ENCODE measurements at places on chromosomes 11 and 22.

- DNase-seq: no peak
Measured at GRCh38 chr11:70541699-70542098, 143.4 kb downstream of the CTTN start.

DNA sequence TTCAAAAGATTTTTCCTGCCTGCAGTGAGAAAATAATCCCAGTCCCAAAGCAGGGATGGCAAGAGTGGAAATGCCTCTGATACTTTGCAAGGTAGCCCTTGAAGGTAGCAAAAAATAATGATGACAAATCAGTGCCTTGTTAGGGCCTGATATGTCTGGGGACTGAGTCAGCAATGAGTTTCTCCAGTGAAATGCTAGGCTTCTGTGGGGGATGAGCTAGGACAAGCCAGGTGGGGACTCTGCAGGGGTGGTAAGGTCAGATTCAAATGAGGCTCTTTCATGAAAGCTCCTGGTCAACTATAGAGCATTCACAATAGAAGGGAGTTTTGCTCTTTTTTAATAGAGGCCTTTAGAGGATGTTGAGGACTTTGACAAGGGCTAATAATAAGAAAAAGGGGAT is 77.7 kb downstream of the ME3 start:
- no peak for DNase-seq

- DNase-seq: no peak
Measured at GRCh38 chr22:47281126-47282106, 519.0 kb downstream of the TBC1D22A start.

- no peak for DNase-seq
Measured at GRCh38 chr22:17949642-17950473, 74.5 kb downstream of the MICAL3 start.

GRCh38 chr22:19109198-19110063 is 12.8 kb downstream of the DGCR2 start:
- peak; percentile 46 for DNase-seq

- DNase-seq: no peak
Measured at GRCh38 chr11:27573024-27573423, 66.5 kb upstream of the LIN7C start.

DNA sequence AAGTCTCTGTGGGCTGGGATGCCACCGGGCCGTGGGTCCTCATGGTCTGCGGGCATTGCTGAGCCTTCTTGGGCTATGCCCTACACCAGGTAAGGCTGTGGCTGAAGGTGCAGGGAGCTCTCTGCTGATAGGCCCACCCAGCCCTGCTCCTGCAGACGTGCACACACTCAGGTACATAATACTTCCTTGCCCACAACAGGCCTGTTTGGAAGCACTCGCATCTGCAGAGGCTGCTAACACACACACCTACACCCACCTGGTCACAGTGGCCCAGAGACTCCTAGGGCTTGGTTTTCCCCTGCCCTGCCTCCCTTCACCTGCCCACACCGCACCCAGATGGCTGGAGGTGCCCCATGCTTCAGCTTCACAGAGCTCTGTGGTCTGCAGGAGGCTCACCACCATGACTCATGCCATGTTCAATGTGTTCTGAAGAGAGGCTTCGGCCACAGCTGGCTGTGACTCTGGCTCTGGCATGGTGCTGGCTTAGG is 72.8 kb upstream of the KCNQ1OT1 start:
- DNase-seq: no peak

DNA sequence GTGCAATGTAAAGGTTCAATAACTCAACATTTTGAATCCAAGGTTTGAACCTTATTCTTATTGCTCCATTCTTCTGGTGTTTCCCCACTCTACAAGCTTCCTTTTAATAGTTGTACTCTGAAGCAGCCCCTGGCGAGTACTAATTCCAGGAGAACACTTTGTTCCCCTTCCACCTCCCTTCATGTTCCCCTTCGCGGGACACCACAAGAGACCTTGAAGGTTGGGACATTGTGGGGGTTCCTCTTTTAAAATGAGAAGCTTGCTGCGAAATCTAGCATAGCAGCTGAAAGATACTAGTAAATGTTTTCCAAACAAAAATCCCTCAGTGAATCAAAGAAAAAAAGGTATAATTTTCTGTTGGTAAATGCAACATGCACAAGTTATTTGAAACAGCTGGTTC is 626.3 kb upstream of the LRRC4C start:
- no peak for DNase-seq

- DNase-seq: no peak
Measured at GRCh38 chr11:15687342-15687741, 572.6 kb downstream of the INSC start.

- no peak for DNase-seq
Measured at GRCh38 chr11:121037016-121037415, 13.1 kb downstream of the TBCEL start.

DNA sequence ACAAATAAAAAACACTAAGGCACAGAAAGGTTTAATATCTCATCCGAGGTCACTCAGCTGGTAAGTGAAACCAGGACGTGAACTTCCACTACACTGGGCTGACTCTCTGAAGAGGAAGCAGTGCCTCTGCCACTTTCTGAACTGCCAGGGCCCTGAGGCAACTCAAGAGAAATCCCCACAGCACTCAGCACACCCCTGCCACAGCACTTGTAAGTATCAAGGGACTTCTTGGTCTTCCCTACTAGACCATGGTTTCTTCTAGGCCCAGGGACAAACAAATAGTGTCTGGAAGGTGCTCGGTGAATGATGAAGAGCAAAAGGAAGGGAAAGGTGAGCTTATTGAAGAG is 49.7 kb downstream of the RPL27A start:
- DNase-seq: no peak

DNA sequence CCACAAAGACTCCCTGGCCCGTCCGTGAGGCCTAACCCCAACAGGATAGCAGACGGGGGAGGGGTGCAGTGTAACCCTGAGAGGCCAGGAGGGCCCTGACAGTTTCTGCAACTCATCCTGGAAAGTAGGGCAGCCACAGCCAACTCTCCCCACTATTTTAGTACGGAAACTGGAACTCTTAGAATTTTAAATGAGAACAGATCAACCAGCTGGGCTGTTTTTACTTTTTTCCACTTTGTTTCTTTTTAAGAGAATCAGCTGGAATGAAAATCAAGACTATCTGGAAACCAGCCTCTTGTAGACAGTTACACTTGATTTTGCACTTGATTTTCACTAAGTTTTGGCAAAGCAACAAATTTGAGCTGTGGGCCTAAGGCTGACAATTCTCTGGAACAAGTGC is 42.7 kb upstream of the NRIP3 start:
- DNase-seq: no peak

GRCh38 chr22:40008726-40009291 is 14.1 kb downstream of the FAM83F start:
- DNase-seq: no peak

- no peak for DNase-seq
Measured at GRCh38 chr11:9905501-9905951, 241.6 kb downstream of the SWAP70 start.

DNA sequence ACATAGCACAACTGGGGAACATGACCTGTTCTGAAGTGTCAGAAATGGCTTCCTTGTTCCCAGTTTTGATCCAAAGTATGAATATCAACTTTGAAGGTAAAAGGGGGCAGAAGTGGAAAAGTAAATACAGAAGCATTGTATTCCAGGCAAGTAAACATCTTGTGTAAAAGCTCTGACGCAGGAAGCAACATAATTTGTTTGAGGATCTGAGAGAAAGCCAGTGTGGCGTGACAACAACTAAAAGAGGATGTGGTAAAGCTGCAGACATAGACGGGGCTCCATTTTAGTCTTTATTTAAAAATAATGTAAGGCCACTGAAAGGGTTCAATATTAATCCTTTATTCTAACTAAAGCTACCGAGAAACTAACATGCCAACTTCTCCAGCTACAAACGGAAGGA is 310.2 kb downstream of the DLG2 start:
- DNase-seq: no peak

DNA sequence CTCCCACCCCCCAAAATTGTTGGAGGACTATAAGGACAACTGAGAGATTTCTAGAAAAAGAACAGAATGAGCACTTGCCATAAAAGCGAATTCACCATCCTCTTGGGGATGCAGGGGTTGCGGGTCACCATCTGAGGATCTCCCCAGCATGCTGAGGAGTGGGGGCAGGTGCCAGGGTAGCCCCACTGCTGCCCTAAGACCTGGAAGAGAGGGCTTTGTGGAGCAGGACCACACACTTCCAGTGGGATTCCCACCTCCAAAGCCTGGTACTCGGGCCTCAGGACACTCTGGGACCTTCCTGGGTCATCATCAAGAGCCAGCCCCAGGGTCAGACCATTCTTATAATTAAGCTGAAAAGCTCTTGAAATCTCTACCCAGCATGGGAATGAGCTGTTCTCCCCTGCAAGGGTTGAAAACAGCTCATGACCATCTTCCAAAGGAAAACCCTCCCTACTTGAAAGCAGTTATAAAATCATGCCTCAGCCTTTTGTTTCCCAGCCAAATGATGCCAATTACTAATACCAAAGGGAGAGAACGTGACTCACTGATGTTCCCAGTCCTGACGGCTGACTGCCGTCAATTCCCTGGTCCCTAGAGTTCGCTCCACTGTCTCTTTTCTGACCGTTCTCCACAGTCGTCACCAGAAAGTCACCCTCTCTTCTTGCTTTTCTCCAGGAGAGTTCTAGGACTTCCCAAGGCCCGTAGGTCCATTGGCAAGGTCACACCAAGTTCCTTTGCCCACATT is 76.8 kb upstream of the CREB3L1 start:
- DNase-seq: no peak

- no peak for DNase-seq
Measured at GRCh38 chr22:34579519-34579918, 486.4 kb upstream of the ISX start.

- DNase-seq: no peak
Measured at GRCh38 chr22:45664136-45664646, 7.4 kb upstream of the ATXN10 start.

DNA sequence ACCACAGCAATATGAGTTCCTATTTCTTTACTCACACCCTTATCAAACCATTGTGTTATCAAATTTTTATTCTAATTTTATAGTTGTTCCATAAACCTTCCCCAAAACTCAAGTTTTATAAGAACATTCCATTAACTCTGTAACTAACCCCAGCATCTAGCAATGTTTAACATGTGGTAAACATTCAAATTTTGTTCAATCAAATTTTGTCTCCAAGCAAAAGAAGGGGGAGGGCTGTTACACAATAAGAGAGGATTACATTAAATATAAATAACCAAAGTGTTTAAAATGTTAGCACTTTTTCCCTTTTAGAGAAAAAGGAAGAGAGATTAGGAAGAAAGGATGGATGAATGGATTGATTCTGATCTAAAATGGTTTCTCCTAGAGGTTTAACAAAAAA is 20.5 kb downstream of the RBFOX2 start:
- DNase-seq: no peak

DNA sequence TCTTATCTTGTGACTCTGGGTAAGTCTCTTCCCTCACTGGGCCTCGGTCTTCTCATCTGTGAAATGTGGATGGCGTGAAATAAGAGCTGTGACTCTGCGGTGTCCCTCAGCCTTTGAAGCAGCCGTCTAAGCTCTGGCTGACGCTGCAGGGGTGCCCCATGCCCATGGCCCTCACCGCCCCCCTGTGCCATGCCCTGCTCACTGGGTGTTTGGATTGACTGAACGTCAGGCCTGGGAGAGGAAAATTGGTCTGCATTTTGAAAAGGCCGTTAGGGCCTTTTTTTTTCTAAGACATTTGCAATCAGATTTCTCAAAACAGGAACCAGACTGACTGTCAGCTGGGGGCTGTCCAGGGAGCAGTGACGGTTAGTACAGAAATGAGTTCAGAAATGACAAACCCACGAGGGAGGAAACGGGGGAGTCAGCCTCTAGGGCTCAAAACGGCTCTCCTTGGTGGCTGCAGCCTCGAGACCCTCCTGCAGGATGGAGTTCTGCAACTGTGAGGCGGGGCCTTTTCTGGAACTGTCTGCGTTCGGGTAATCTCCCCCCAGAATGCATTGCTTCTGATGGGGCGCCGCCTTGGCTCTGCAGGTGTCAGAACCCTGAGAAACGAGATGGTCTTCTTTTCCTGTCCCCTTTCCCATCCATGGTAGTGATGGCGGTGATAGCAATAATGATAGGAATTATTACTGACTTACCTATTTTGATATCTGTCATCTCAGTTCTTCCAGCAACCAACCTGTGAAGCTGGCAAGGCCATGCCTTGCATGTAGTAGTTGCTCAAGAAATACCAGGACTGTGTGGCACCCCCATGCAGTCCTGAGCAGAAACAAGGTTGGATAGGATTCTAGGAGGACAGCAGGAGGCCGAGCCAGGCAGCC is 2.0 kb downstream of the GRK2 start:
- DNase-seq: peak; percentile 56

- no peak for DNase-seq
Measured at GRCh38 chr11:26331911-26332571, at the start of gene ANO3. ANO3 (plus strand) TSS chr11:26332130; CDS start chr11:26332276, 146 bp downstream.

GRCh38 chr22:32677876-32678275 is 123.6 kb upstream of the TIMP3 start:
- DNase-seq: no peak

GRCh38 chr22:30882184-30882717 is 86.3 kb downstream of the MORC2 start:
- DNase-seq: no peak

DNA sequence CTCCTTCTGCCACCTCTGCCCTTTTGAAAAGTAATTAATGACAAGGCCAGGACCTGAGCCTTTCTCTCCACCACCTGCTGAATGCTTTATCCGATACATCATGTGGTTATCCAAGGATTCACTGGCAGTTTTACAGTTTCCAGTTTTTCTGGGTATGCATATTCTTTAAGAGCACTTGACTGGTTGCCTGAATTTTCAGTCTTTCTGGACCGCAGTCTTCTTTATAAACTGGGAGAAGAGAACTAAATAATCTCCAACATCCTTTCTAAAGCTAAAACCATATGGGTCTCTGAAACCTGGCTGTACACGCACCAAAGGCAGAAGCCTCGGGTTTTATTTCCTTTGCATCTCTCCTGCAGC is 65.1 kb downstream of the BTG4 start:
- DNase-seq: no peak

GRCh38 chr11:77381729-77382665 is 80.5 kb upstream of the GDPD4 start:
- no peak for DNase-seq

GRCh38 chr22:23525510-23525909 is 54.6 kb downstream of the IGLL1 start:
- no peak for DNase-seq

GRCh38 chr11:8080674-8081590 is at the start of gene TUB:
TUB (plus strand) TSS chr11:8081211; CDS start chr11:8081511, 300 bp downstream.
- DNase-seq: no peak

DNA sequence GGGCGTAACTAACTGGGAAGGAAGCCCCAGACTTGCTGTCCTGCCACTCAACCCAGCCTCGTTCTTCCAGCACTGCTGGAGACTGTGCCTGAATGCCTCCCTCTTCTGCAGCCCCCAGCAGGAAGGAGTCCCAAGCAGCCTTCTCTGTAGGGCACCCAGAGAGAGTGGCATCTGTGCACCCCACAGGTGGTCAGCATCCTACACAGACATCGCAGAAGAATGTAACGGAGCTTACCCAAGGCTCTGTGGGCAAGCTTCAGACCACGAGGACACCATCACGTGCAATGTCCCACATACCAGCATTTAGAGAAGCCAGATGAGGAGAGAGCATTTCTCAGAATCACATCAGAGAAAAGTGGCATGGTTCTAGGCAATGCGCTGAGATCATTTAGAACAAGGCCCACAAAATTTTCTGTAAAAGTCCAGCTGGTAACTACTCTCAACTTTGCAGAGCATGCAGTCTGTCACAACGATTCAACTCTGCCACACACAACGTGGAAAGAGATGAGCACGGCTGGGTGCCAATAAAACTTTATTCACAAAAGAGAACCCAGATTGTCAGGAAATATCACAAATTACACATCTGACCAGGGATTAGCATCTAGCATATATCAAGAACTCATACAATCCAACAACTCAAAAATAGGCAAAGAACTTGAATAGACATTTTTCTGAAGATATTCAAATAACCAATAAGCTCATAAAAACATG is 33.4 kb downstream of the SHANK2 start:
- DNase-seq: no peak

All from activated naive CD4-positive, alpha-beta T cell treated with anti-CD3 and anti-CD28 coated beads, Interleukin-2, amount 50 U/mL, for 16 hours (primary cell).